ENCODE measurements at places on chromosomes 4 and X.

GRCh38 chr4:114146947-114147618 is 167.6 kb upstream of the ARSJ start:
- DNase-seq: no peak

DNA sequence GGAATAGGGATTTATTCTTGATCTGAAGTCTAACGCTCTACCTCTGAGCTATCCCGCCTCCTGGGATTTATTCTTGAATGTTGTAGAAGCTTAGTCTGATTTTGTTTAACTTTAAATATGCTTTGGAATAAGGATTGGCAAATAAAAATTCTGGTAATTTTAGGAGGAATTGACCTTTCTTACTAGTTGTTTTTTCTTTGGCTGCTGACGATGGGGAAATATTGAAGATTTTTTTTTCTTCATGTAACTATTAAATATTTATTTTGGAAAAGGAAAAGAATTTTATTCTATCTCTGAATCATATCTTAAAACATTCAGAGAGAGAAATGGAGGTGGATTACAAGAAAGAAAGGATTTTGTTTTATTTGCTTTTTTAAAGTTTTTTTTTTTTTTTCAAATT is 122.9 kb downstream of the PDLIM5 start:
- DNase-seq: no peak

DNA sequence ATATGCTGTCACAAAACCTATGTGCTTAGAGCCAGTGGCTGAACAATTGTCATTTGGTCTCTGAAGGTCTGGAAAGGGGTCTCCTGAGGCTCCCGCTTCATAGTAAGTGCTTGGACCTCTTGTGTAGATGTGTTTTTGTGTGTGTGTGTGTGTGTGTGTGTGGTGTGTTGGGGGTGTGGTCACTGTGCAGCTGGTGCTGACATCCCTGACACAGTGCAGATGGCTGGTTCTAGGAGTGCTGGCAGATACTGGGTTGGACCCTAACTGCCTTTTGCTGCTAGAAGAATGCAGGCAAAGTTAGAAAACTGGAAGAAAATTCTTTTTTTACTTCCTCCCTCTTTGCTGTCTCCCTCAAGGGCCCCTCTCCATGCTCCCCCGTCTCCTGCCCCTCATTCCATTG is 1872.6 kb downstream of the ARAP2 start:
- no peak for DNase-seq

DNA sequence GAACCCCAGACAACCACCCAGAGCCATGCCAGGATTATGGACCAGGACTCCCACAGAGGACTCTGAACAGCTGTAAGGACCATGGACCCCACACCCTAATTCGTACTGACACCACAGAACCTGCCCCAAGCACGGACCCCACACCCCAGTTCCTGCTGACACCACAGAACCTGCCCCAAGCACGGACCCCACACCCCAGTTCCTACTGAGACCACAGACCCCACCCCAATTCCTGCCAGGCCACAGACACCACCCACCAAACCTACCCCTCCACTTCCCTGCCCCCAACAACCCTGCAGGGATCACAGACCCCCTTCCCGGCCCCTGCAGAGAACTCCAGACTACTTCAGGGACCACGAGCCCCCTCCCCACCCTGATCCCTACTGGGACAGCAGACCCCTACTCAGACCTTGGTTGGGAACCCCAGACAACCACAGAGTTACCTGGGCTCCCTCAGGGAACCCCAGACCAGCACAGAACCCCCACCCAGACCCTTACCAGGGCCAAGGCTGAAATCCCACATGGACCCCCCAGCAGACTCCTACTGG is 1.4 kb upstream of the DHRSX start:
- no peak for DNase-seq

- no peak for DNase-seq
Observed at GRCh38 chr4:147303174-147303872, 177.6 kb upstream of the EDNRA start.

GRCh38 chr4:10302096-10302495 is 155.1 kb downstream of the ZNF518B start:
- no peak for DNase-seq

DNA sequence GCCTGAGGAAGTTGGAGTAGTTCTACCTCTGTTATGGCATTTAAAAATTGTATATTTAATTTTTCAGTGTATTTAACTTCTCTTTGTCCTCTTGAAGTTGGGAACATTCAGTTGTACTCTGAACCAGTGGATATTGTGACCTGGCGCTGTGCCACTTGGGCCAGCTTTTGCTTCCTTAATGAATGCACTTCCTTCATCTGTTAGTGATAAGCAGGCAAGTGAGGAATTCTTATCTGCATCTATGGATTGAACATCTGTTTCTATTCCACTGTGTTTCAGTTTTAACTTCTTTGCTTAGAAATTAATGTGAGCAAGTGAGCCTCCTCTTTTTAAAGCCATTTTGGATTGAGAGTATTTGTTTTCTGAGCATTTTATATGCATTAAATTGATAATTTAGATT is 128.3 kb downstream of the UCHL1 start:
- no peak for DNase-seq

- no peak for DNase-seq
Observed at GRCh38 chr4:112147697-112148096, 2.4 kb downstream of the FAM241A start.

DNA sequence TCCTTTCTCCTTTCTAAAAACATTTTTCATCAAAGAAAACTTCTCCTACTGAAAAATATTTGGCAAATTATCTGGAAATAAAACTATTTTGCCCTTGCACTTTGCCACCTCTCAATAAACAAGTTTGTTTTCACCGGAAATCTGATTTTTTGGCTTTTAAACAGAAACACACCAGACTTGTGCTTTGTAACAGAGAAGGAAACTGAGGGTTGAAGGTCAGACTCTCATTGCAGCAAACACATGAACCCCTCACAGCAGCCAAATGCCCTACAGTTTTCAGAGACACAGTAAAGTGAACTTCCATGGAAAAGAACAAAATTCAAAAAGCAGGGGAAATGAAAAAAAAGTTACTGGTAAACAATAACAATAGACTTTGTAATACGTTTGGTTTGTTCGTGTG is 95.6 kb upstream of the WDR17 start:
- no peak for DNase-seq

- no peak for DNase-seq
Observed at GRCh38 chrX:104392350-104392749, 137.6 kb upstream of the ESX1 start.

GRCh38 chr4:169437299-169438047 is 166.7 kb upstream of the SH3RF1 start:
- DNase-seq: no peak

DNA sequence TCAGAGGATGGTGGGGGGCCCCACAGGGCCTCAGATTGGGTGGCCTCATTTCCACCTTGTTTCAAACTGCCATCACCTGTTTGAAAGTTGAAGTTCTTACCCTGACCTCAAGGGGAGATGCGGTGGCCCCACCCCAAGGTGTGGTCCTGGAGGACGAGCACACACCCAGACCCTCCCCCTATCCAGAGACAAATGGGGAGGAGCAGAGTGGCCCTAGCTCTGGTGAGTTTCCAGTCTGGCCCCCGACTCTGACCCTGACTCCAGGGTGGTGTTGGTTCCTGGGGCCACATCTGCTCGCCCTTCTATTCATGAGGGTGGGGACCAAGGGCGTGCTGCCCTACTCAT is 36.3 kb upstream of the ADRA2C start:
- no peak for DNase-seq

DNA sequence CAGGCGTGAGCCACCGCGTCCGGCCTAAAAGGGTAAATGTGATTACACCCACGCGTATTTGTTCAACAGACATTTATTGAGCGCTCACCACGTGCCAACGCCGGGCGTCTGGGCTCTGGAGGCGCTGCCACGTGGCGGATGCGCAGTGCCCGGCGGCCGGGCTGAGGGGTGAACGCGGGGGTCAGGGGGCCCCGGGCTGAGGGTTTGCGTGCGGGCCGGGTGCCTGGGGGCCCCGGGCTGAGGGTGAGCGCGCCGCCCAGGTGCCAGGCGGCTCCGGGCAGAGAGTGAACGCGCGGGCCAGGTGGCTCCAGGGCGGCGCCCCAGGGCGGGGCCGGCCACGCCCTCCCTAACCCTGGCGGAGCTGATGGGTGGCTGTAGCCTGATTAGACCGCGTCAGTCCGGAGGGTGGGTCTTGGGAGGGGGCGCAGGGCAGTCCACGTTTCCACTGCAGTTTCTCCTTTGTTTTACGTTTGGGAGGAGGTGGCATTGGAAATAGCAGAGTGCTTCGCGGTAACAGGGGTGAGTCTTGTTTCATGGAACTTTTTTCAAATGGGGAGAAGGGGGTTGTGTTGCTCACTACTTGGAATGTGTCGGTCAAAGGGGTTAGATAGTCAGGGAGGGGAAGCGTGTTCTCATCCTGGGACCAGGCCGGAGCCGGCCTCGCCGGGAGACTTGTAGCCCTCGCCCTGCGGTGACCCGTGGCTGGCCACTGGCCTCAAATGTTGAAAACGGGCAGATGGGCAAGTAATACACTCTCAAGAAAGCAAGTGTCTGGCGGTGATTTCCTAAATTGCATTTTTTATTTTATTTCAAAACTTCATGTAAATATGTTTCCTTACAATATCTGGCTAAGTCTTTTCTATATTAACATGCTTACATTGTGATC is at the start of gene ZFP42:
ZFP42 (plus strand) TSS at position 450 of the 886 bp plus-strand sequence. CDS start 7,037 bp downstream, outside the sequence.
- no peak for DNase-seq

DNA sequence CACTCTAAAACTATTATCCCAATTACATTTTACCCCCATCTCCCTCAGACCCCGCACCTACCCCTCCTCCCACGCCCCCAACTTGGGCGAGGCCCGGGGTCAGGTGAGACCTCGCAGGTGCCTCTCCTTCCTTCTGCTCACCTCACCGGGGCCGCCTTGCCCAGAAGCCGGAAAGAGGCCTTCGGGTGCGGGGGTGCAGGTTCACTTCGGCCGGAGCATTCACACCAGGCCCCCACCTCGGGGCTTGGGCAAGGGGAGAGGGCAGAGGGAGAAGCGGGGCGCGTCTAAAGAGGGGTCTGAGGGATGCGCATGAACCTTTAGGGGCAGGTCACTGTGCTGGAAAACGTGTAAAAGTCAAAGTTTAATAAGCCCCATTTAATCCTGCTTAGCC is 427 bp downstream of the ZNF182 start:
- no peak for DNase-seq

- DNase-seq: no peak
Observed at GRCh38 chrX:53674581-53674980, 11.9 kb downstream of the HUWE1 start.

DNA sequence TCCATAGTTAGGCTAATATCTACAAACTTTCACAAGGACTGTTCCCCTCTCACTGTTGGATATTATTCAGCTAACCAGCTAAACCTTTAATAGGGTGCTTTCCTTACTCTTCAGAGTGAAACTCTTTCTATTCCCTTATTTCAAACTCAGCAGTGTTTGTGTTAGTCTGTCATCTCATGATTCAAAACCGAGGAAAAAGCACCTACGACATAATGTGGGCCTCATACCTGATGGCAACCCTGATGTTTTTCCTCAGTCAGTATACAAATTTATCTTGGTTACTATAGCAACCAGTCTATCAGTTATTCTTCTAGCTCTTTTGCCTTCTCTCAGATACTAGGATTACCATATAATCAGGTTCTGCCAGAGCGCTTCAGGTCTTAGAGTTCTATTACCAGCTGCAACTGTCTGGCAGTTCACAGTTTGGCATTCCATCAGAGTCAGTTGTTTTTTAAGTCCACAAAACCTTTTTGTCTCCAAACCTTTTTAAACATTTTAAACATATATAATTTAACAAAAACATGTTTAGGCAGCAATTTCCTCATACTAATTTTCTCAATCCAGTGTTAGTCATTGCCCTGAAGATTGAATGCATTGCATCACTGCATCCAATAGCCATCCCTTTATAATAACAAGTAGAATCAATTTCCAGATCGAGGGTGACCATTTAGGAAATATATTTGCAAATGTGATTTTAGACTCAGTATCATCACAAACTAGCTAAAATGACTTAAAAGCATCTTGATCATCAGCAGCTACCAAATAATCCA is 7.4 kb downstream of the WDR44 start:
- peak; percentile 2 for DNase-seq

DNA sequence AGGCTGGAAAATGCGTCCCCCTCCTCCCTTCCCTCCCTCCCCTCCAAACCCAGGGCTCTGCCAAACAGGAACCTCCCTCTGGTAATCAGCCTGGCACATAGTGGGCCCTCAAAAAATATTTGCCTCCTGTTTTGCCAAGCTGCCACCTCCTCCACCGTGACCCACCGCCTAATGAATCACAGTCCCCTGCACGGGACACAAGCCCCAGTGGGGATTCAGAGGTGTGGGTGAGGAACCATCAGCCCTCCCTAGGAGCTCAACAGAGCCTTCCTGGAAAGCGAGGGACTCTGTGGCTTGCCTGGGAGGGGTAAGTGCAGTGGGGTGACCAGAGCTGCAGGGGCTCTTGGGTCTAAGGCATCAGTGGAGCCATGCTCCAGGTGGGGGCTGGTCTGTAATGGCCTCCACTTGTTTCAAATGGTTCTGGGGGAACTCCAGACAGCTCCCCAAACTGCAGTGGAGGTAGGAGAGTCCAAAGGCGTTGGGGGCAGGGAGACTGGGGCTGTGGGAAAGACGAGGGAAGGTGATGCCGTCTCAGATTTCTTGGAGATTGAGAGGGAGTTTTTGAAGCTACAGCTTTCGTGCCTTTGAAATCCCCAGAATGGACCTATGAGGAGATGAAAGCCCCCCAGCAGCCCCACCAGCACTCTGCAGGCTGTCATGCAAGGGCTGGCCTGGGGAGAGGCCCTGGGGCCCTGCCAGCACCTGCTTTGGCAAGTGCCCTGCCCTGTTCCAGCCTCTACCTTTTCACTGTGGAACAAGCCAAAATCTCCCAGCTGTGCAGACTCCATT is 1.0 kb upstream of the PPP2R2C start:
- DNase-seq: no peak

DNA sequence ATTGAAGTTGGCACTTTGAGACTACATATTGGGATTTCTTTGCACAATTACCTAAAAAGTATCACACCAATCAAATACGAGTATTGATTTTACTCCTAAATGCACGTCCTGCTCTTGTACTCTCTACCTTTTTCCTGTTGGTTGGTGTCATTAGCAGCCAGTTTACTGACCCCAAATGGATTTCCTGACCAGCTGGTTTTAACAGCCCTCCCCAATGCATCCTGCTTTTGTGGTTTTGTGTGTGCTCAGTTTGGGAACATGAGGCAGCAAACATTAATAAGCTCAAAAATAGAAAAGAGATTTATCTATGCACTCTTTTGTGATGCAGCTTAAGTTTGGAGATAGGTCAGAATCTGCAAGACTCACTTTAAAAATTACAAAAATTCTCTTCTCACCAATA is 230.3 kb downstream of the MAPK10 start:
- no peak for DNase-seq

GRCh38 chrX:9227276-9227675 is 193.3 kb upstream of the FAM9B start:
- DNase-seq: no peak

- DNase-seq: no peak
Observed at GRCh38 chr4:165635381-165635780, 237.7 kb upstream of the TLL1 start.

GRCh38 chr4:22574880-22575279 is 59.0 kb upstream of the ADGRA3 start:
- no peak for DNase-seq

- no peak for DNase-seq
Observed at GRCh38 chr4:26330946-26331345, 10.1 kb downstream of the RBPJ start.

GRCh38 chr4:139789096-139789654 is 123.6 kb downstream of the MGST2 start:
- no peak for DNase-seq
